ENCODE measurements at places on chromosomes 6 and 20.

DNA sequence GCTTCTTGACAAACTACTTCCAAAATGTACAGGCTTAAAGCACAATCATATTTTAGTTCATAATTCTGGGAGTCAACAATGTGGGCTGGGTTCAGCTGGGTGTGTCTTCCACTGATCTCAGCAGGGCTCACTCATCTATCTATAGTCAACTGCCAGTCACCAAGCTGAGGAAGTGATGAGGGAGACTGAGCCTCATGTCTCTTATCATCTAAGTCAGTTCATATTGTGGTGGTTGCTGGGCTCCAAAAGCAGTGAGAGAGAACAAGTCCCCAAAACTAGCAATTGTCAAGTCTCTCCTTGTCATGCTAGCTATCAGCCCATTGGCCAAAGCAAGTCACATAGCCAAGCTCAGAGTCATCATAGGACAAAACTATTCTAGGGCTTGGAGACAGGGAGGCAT lies 465.9 kb upstream of the ARID1B start:
- DNase-seq: no peak

DNA sequence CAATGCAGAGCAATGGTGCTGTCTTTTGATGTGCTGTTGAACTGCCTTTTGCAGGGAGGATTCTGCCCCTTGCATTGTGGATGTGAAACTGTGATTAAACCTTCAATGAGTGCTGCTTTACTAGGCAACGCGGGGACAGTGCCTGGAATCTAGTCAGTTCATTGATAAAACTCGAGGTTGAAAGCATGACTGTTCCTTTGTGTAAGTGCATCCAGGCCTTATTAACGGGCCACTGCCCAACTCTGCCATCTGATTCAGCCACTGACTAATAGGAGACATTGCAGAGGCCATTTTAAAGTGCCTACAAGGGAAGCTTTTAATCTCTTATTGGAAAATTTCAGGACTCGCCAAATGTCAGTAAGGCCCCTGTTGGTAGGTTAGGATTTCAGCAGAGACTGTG lies 49.3 kb downstream of the SLC35F1 start:
- DNase-seq: no peak

DNA sequence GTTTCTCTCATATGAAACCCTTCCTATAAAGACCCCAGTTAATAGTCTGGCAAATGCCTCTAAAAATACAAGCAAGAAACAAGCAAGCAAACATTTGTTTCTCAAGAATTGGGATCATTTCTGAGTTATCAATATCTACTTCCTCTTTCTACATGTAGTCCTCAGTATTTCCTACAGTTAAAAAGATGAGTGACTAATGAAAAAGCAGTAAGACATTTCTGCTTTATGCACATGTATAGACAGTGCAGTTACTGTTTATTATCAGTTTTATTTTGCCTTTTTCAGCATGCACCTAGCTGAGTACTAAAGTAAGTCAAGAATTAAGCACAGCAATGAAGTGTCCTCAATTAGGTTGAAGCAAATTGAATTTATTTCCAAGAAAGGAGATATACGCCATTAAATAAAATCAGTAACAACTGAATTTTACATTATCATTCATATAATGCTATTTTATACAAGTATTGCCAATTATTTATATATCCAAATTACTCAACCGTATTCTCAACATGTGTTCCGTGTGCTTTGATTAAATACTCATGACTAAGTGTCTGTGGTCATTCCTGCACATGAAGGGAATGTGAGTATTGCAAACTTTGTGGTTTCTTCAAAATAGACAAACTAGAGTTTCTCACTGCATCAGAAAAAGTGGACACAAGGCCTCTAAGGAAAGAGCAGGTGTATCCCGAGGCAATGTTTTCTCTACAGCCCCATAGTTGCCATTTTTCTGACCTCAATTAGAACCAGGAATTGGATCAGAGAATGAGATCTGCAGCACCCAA lies 159.3 kb upstream of the MARCKS start:
- peak; percentile 74 for DNase-seq

DNA sequence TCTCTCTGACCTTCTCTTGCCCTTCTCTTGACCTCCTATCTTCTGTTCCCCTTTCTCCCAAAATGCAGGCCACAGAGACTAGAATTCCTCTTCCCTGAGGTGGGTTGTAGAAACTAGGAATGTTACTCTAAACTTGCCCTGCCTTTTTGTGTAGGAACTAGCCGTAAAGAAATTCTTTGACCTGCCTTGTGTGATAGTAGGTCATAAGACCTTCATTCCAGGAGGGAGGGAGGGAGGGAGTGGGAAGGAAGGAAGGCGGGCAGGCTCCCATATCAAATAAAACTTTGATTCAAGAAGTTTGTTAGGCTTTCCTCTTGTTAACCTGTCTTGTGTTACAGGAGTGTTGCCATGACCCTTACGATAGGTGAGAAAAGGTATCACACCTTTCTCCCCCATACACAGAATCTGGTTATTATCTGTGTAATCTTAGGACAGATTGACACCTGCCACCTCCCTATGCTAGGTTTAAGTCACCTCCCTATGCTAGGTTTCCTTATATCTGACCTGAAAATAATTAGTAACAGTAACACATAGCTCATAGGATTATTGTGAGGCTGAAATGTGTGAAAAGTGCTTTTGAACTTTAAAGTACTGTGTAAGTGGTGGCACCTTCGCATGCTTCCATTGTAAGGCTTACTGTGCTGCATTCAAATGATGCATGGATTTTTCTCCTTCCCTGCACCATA lies 32.6 kb upstream of the FUCA2 start:
- DNase-seq: no peak

DNA sequence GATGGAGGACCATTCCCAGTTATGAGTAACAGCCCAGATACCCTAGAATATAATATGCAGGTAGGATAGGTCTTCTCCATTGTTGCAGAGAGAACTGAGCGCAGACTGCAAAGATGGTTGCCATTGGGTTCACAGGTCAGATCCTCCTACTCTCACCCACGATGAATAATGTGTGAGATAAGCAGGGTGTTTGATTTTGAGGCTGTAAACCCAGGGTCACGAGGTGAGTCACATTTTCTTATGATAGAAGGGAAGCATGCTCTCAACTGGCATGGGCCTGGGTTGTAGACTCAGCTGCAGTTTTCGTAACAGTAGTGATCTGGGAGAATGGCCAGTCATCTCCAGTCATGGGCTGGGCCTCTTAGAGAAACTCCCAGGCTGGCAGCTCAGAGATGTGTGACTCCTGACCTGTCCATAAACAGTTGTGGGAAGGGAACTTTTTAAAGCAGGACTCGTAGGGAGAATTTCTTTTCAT lies 74.2 kb downstream of the CD164 start:
- peak; percentile 51 for DNase-seq

DNA sequence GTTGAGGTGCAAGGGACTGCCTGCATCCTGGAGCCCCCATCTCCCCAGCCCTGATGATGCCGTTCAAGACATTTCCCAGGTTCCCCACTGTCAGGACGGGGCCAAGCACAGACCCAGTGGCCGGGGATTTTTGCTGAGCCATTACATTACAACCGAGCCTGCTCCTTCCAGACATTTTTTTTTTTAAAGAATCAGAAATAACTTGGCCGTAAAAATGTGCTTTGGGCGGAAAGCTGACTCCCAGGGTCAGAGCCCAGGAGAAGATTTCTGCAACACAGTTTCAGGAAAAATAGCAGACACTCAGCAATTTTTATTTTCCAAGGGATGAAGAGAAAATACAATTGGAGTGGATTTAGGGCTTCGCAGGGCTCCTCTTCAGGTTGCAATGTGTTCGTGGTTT lies 87.9 kb downstream of the LRFN2 start:
- DNase-seq: no peak

- no peak for DNase-seq
These were observed 31.8 kb downstream of the EZR start for GRCh38 chr6:158787395-158787794.

GRCh38 chr6:48150701-48151100 lies 39.7 kb upstream of the PTCHD4 start:
- no peak for DNase-seq

GRCh38 chr6:159929819-159930218 lies 39.0 kb downstream of the MAS1 start:
- DNase-seq: no peak

DNA sequence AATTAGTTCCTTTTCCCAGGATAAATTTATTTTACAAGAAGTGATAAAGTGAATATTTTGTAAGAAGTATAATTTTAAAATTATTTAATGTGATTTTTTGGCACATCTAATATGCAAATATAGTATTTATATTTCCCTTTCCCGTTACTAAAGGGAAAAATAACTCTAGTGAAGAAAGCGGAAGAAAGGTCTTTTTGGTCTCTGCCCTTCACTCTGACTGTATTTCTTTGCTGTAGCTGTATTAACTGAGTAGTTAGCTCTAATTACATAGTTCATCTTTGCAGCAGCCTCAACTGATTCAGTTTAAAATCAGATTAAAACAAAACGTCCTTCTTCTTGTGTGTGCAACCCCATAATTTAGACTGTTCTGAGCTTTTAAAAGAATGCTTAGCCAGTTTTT lies 57.4 kb upstream of the RNF144B start:
- DNase-seq: no peak

DNA sequence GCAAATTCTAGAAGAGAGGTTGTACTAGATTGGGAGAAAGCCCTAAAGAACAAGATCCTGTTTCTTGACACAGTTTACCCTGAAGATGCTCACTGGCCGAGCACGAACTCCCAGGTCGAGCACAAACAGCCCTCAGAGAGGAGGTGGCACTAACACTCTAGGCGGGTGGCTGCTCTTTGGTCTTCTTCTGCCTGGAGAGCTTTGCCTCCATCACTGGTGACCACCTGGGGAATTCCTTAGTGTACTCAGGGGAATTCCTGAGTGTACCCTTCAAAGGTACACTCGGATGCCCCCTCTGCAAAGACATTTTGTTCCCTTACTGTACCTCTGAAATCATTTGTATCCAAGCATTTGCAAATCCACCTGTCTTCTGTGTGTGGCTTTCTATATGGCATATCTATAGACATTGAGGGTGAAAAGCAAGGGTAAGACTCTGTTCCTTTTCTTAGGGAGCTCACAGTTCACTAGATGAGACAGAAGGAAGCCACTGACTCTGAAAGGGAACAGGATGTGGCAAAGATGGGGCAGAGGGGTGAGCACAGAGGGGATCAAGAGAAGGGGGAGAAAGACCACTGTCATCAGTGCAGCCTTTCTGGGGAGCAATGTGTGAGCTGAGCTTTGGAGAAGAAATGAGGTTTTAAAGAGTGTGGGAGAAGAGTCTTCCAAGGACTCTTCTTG lies 169.8 kb upstream of the PROKR2 start:
- no peak for DNase-seq

- no peak for DNase-seq
These were observed 17.8 kb upstream of the ASF1A start for GRCh38 chr6:118876198-118876597.

- DNase-seq: no peak
These were observed 61.2 kb downstream of the TNFAIP3 start for GRCh38 chr6:137928286-137928685.

All from skeletal muscle cell (primary cell).